ENCODE measurements at places on chromosomes 7 and 10. TPM values are rescaled to one million over a fixed set of nuclear protein-coding genes. Genes with fewer than 3 reads are reported as not detected.

- DNase-seq, result no peak
Observed at GRCh38 chr10:5654218-5654755, 12.1 kb downstream of the ASB13 start.

DNA sequence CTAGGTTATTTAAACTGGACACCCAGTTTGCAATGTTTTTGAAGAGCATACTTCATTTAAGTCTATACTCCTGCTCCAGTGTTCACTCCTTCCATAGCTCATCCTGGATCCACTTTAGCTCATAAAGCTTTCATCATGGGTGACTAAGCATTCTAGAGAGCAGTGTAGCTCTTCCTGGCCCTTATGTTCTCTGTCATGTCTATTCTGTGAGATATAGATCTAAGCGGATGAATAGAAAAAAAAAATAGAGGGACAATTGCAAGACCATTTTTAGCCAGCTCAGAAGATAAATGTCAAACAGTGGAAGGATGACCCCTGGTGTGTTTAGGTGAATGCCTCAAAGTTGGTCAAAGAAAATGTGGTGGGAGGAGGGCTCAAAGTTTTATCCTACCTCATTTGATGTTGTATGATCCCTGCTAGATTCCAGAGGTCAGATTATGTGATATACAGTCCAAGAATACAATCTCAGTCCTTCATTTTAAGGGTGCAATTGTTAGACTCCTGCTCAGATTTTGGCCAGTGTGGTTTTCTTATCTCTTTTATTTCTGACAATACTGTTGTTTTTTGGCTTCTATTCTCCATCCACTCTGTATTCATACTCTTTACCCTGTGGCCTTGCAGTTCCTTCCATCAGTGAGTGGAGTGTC is 7.5 kb upstream of the HECW1 start:
- DNase-seq, result no peak

DNA sequence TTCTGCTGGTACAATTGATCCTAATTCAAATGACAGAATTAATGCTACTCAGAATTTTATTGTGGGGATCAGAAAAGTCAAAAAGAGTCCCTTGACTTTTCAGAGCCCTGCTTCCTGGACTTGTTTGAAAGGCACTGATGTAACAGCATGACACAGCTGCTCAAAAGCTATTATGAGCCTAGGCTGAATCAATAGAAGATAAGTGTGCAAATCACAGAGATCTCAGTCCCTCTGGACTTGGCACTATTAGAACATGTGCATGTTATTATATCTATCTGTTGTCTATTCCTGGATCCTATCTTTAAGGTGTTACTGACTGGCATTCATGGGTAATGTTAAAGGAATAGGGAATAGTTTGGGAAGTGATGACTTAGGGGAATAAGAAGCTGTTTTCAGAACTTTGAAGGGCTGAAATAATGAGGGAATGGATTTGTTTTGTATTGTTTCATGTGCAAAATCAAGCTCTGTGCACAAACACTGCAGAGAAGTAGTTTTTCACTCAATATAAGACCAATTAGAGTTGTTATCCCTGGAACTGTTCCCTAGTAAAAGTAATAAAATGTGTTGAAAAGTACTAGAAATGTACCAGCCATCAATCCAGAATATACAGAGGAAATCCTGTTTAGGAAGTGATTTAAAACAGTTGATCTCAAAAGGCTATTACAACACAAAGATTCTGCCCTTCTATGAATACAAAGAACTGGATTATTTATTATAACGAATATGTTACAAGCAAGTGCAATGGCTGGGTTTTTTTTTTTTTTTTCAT is 814.9 kb upstream of the C7orf33 start:
- DNase-seq, result no peak

VSTM4 gene
- not detected for total RNA-seq

KIAA1549 gene
- 1.3 TPM for total RNA-seq

DNA sequence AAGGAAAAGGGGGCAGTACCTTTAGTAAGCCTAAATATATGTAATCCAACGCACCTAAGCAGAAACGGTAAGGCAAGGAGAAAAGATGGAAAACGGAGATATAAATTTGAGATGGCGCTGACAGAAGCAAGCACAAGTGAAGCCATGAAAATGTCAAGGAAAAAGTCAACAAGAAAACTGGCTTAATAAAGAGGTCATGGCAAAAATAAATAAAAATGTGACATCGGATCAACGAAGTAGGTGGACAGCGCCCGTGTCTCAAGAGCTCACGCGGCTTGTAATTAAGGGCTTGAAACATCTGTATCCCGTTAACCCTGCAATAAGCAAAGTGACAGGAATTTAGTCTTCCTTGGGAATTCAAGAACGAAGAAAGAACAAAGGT is 611 bp downstream of the NDUFA5 start:
- DNase-seq, result no peak

DNA sequence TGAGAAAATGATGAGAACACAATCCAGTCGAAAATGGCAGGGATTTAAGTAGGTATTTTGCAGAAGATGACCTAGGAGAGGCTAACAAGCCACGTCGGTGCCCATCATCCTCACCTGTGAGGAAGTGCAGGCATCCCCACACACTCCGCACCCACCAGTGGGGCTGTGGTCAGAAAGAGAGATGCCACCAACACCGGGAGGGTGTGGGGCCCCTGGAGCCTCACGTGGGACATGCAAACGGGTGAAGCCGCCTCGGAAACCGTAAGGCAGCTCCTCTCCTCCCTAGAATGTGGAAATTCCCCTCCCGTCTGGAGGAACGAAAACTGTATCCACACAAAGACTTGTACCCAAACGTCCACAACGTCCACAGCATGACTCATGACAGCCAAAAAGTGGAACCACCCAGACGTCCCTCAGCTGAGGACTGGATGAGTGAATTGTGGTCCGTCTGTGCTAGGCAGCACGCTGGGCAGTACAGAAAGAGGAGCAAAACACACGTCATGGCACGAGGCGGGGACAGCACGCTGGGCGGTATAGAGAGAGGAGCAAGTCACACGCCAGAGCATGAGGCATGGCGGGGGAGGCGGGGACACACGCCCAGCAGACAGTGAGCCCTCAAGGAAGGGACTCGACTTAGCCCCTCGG is 246.0 kb downstream of the ELFN1 start:
- no peak for DNase-seq

AKR1E2 gene
- 3.1 TPM for total RNA-seq

PIK3CG gene
- total RNA-seq, result 0.74 TPM

CRHR2 gene
- total RNA-seq, result not detected

DNA sequence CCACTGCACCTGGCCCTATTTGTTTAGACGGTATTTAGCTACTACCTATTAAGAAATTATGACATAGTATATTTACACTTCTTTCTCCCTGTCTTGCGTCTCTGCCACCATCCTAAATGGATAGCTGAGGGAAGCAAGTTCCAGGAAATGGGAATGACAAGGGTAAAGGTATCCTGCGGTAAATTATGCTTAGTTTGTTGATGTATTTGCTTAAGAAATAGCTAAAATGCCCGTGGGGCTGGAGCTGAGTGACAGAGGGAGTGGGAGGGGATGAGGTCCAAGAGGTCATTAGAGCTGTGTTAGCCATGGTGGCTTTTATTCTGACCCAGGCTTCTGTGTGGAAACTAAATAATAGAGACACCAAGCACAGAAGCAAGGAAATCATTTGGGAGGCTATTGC is 29.0 kb upstream of the UBE2D1 start:
- no peak for DNase-seq

GRCh38 chr7:88217675-88218428 is 2.0 kb downstream of the SRI start:
- DNase-seq, result no peak

DNA sequence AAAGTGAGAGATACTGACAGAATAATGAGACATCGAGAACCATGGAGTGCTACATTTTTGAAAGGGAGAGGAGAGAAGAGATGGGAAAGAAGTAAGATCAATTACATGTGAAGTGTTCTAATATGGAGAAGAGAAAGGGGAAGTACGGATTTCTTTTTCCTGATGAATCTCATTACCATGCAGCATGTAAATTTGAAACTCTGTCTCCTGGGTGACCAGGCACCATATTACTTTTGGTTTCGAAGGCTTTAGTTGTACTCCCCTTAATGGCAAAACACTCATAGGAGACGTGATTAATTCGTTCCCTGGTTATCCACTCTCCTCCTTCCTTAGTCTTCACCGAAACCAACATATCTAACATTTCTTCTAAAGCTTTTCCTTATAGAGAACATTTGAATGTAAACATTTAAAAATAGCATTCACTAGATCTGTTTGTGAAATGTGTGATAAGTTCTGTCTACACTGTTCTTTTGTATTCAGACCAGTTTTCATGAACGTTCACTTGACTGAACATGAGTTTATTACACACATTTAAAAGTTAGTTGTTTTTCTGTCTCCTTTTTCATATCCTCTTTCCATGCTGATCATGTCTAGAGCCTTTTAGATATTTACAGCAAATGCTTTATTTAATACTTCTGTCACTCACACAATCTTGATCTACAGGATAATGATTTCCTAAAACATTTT is 80.2 kb upstream of the MSRB2 start:
- DNase-seq, result no peak

DNA sequence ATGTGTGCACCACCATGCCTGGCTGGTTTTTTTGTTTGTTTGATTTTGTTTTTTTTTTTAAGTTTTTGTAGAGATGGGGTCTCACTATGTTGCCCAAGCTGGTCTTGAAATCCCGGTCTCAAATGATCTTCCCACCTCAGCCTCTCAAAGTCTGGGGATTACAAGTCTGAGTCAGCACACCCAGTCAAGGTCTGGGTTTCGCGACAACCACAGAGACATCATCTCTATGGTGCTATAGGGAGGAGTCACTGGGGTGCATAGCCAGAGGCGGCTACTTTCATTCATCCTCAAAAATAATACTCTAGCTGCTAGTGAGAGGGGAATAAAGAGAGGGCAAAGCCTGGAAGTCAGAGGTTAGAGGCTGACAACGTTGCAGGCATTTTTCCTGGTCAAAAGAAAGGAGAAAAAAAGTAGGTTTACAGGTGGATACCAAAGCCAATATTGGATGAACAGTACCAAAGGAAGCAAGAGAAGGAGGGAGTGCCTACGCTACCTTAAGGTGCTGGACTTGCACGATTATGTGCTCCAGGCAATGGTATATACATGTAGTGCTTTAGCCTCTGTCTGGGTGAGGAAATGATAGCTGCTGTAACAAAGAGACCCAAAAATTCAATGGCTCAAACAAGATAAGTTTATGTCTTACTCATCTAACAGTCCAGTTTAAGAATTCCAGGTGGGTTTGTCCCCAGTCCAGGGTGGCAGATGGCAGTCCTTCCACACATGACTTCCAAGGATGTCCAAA is 178.3 kb downstream of the SKIDA1 start:
- no peak for DNase-seq

GRCh38 chr7:1710936-1711335 is 40.9 kb downstream of the ELFN1 start:
- DNase-seq, result no peak

ETV1 gene
- total RNA-seq, result 7.2 TPM

DNA sequence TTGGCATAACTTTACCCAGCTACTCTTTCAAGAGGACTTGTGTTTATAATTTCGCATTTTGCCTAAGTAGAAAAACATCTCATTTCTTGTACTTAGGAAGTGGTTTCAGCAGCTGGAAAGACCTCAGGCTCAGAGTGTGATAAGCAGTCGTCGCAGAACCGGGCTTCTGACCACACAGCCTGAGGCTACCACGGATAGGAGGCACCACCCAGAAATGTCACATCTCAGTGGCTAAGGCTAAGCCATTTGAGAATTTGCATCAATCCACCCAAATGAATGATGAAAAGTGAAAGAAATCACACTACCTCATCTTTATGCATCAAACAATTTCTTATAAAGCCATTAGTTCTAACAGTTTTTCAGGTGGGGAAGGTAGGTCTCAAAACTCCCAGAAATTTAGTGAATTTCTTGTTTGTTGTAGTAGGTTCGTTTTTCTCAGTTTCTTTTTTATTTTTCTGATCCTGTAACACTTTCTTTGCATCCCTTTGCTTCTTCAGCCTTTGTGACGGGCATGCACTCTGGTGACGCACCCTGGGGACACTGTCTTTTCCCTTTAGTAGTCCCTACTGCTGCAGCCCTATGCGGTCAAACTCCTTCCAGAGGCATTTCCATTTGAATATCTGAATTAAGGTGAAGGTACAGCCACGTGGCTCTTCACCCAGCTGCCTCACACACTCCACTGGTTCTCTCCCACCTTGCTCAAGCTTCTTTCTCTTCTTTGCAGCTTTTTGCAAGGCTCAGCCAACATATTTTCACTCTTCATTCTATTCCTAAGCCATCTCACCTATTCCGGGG is 68.5 kb downstream of the MAP3K8 start:
- no peak for DNase-seq

- DNase-seq, result no peak
Observed at GRCh38 chr10:63068246-63068645, 64.9 kb upstream of the NRBF2 start.

DNA sequence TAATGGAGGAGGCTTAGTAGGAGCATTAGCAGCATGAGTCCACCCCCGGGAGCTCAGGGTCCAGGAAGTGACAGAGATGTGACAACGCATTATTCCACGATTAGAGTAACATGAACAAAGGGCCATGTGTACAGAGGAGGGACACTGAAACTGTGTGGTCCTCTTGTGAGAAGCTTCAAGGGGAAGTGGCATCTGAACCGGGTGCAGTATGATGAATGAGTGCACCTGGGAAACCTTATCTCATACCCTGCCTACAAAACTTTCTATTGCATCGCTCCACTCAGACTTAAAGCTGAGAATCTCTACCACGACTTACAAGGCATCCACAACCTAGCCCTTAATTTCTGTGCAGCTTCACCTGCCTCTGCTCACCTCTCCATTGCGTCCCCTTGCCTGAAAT is 115.3 kb upstream of the AMPH start:
- no peak for DNase-seq

DNA sequence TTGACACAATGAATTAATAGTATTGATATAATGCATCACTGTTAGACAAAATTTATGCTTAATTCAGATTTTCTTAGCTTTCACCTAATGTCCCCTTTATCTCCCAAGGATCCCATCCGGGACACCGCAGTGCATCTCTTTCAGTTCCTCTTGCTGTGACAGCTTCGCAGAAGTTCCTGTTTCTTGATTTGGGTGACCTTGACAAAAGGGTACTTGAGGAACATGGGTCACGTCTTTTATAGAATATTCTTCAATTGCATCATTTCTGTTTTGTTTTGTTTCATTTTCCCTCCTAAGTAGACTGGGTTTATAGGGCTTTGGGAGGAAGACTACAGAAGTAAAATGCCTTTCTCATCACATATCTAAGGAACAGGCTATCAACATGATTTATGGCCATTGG is 453.2 kb downstream of the DPP6 start:
- DNase-seq, result no peak

- DNase-seq, result no peak
Observed at GRCh38 chr7:105924945-105925344, 38.1 kb upstream of the CDHR3 start.

- peak; percentile 48 for DNase-seq
Observed at GRCh38 chr10:14569274-14570060, 205.2 kb downstream of the FAM107B start.

DNA sequence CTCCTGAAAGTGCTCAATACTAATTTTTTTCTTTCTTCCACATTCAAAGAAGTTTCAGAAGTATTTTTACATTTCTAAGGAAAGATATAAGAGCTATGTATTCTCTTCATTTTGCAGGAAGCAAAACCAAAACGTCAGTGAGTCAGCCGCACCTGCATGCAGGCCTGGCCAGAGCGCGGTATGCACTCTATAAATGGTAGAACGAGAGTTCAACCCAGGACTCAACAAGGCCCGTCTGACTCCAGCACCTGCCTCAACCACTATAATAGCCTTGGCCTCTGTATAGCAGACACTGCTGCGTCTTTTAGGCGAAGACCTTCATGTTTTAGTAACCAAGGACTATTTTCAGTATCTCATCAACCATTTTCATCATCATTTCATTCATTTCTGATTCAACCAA is 113.2 kb downstream of the KMT2E start:
- no peak for DNase-seq

IDI2 gene
- not detected for total RNA-seq

- DNase-seq, result no peak
Observed at GRCh38 chr10:131857156-131858117, 43.4 kb upstream of the PPP2R2D start.

ALDH18A1 gene
- total RNA-seq, result 151 TPM

FOXI2 gene
- total RNA-seq, result not detected

Data from G401 (cell line).